ENCODE measurements at places on chromosomes 1 and 21. TPM values are rescaled to one million over a fixed set of nuclear protein-coding genes. Genes with fewer than 3 reads are reported as not detected.

DNA sequence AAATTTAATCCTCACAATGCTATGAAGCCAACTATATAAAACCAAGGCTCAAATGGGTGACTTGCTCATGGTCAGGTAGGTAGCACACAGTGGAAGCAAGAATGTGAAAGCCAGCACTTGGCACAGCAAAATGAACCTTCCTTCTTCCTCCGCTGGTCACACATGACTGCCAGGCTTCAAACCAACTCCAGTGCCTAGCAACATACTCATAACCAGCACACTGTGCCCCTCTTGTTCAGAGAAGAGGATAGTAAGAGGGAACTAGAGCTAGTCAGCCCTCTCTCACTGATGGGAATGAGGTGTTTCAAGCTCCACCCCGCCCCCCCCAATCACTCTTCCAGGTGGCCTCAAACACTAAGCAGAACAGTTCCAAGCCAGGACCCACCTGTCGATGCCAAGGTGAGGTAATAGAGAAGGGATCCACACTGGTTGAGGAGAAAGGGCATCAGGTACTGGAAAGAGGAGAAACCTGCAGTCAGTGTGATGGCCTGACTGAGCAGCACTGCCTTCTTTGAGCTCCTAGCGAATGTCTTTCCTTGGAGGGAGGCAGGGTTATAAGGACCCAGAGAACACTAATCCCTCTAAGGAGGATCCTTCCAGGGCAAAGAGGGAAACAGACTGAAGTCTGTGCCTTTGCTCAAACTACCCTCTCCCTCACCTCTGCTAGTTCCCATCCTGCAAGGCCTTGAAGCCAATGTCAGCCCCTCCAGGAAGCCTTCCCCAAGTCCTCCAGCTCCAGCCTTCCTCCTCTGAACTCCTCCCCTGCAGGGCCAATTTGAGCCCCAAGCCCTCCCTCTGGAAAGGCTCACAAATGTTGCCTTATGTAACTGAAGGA is 1.2 kb downstream of the TMEM234 start:
- H3K4me1 ChIP-seq, result peaks cover 24% of the 10 kb centered on the region
- peaks cover 13% of the 10 kb centered on the region for H3K36me3 ChIP-seq
- peak overlapping the region; percentile 97 for H3K27ac ChIP-seq
- no peak for DNase-seq

The CYP4X1 gene
- total RNA-seq, result 0.38 TPM

The CRTC2 gene
- total RNA-seq, result 41.9 TPM

- H3K4me1 ChIP-seq, result peaks cover 94% of the 10 kb centered on the region
- no peaks in the 10 kb centered on the region for H3K27me3 ChIP-seq
- no peak for DNase-seq
- H3K27ac ChIP-seq, result peak overlapping the region; percentile 97
Measured at GRCh38 chr1:150566589-150567340, 12.6 kb downstream of the MCL1 start.

GRCh38 chr1:156259805-156260204 is 11.9 kb upstream of the PAQR6 start:
- H3K36me3 ChIP-seq, result peaks cover 53% of the 10 kb centered on the region
- no peaks in the 10 kb centered on the region for H3K27me3 ChIP-seq
- no peak for DNase-seq
- H3K4me3 ChIP-seq, result no peak overlapping the region
- H3K27ac ChIP-seq, result no peak overlapping the region
- no peaks in the 10 kb centered on the region for H3K4me1 ChIP-seq

The PCAT6 gene
- total RNA-seq, result 3.8 TPM

DNA sequence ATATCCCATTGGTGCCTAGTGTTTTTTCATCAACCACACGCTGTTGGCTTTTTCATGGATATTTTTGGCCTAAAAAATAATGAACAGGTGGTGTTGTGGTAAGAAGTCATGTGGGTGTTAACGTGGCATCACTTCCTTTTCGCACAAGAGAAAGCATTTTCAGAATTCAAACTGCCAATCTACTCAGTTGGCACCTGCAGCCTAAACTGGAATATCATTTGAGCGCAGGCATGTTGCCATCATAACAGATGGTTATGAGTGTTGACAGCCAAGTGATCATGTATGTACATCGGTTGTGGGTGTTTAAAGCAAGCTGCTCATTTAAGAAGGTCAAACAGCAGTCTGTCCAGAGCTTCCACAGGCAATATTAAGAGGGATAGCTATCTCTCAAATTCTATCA is 1963.0 kb downstream of the NCAM2 start:
- no peaks in the 10 kb centered on the region for H3K36me3 ChIP-seq
- no peaks in the 10 kb centered on the region for H3K27me3 ChIP-seq
- no peak for DNase-seq
- no peak overlapping the region for H3K4me3 ChIP-seq
- peaks cover 15% of the 10 kb centered on the region for H3K4me1 ChIP-seq

GRCh38 chr1:107327446-107327845 is 186.6 kb downstream of the NTNG1 start:
- DNase-seq, result no peak
- H3K27me3 ChIP-seq, result no peaks in the 10 kb centered on the region
- H3K27ac ChIP-seq, result no peak overlapping the region

The KIF2C gene
- 7.7 TPM for total RNA-seq

GRCh38 chr1:109995536-109995935 is 11.0 kb downstream of the AHCYL1 start:
- no peak overlapping the region for H3K27ac ChIP-seq
- H3K4me3 ChIP-seq, result no peak overlapping the region
- H3K4me1 ChIP-seq, result peaks cover 19% of the 10 kb centered on the region
- no peaks in the 10 kb centered on the region for H3K27me3 ChIP-seq
- peaks cover 3% of the 10 kb centered on the region for H3K36me3 ChIP-seq

DNA sequence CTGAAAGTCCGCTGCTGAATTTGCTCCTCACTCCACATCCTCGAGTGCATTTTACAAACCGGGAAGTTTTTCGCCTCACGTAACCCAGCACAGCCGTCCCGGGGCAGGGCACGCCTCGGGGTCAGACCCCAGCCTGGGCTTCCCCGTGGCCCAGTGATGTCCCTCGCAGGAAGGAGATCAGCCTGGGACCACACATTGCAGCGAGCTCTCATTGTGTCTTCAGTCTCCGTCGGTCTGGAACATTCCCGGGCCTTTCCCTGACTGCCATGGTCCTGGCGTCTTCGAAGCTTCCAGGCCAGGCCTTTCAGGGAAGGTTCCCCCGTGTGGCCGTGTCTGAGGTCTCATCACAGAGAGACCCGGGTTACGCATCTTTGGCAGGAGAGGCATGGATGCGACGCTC is 43.5 kb downstream of the MORN1 start:
- H3K4me3 ChIP-seq, result no peak overlapping the region
- H3K4me1 ChIP-seq, result no peaks in the 10 kb centered on the region
- no peaks in the 10 kb centered on the region for H3K27me3 ChIP-seq
- no peak for DNase-seq
- no peaks in the 10 kb centered on the region for H3K36me3 ChIP-seq
- no peak overlapping the region for H3K27ac ChIP-seq

DNA sequence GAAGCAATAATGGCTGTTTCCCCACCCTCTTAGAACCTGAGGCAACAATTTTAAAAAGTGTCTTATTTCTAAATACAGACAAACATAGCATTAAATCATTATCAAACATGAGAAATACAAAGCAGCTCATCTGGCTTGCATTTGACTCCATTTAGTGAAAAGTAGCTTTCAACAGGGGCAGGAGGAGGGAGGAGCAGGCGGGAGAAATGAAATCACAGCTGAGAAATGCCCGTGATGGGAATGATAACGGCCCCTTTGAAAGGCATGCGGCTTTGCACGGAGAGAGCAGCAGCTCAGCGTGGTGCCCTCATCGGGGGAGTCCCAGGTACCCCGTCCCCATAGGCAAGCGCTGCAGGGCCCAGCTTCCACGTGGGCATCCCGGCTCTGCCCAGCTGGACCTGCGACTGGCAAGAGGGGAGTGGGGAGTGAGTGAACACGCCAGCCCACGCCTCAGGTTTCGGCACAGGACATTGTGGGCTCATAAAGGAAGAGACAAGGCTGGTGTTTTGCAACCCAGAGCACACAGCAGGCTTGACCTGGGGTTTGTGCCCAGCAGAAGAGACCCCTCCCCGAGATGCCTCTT is 134.6 kb downstream of the NPHP4 start:
- DNase-seq, result no peak
- H3K4me1 ChIP-seq, result no peaks in the 10 kb centered on the region
- no peak overlapping the region for H3K4me3 ChIP-seq
- H3K27ac ChIP-seq, result no peak overlapping the region

- H3K36me3 ChIP-seq, result peaks cover 6% of the 10 kb centered on the region
- no peak for DNase-seq
- no peaks in the 10 kb centered on the region for H3K27me3 ChIP-seq
- no peak overlapping the region for H3K4me3 ChIP-seq
- peaks cover 12% of the 10 kb centered on the region for H3K4me1 ChIP-seq
Measured at GRCh38 chr1:180168786-180169639, 14.3 kb downstream of the QSOX1 start.

GRCh38 chr1:202046748-202047708 is 36.6 kb downstream of the ELF3 start:
- no peak overlapping the region for H3K4me3 ChIP-seq
- no peaks in the 10 kb centered on the region for H3K27me3 ChIP-seq

The CD34 gene
- not detected for total RNA-seq

GRCh38 chr1:50426702-50427085 is 3.5 kb upstream of the DMRTA2 start:
- peaks cover 2% of the 10 kb centered on the region for H3K36me3 ChIP-seq
- DNase-seq, result no peak
- no peak overlapping the region for H3K27ac ChIP-seq
- H3K4me3 ChIP-seq, result no peak overlapping the region
- peaks cover 93% of the 10 kb centered on the region for H3K27me3 ChIP-seq
- H3K4me1 ChIP-seq, result peaks cover 55% of the 10 kb centered on the region

- no peak overlapping the region for H3K4me3 ChIP-seq
- peaks cover 6% of the 10 kb centered on the region for H3K4me1 ChIP-seq
- no peak for DNase-seq
- H3K36me3 ChIP-seq, result no peaks in the 10 kb centered on the region
- no peak overlapping the region for H3K27ac ChIP-seq
Measured at GRCh38 chr1:31214316-31215064, 25.2 kb downstream of the NKAIN1 start.

DNA sequence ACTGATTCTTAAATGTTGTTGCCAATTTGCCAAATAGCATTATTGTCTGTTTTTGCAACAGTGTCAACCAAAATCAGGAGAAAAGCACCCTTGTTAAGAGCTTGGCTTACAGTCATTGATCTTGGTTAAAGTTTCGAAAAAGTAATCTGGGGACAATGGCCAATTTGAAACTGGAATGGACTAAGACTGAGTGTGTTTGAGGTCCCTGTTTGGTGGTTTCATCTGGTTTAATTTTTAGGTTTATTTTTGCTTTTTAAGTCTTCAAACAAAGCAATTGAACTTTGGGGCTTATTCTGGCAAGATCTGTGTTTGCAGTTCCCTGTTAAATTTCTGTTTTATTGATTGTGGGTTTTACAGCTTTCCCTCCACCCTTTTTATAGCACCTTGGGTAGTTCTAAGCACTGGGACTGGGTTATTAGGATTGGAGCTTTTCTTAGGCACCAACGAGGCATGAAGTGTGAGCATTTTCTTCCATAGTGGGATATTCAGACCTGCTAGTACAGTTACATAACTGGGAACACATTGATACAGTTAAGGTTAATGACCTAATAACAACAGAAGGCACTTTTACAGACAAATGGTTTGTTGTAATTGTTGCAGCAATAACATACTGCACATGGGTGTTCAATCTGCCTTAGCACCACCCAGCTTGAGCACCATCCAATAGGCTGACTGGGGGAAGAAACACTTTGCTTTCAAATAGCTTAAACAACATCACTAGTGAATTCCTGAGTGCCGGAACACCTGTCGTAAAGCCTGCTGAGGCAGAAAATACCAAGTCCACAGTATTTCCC is 40.6 kb upstream of the MAP10 start:
- H3K27ac ChIP-seq, result no peak overlapping the region
- DNase-seq, result no peak
- H3K27me3 ChIP-seq, result peaks cover 7% of the 10 kb centered on the region
- H3K36me3 ChIP-seq, result no peaks in the 10 kb centered on the region
- H3K4me1 ChIP-seq, result peaks cover 19% of the 10 kb centered on the region

DNA sequence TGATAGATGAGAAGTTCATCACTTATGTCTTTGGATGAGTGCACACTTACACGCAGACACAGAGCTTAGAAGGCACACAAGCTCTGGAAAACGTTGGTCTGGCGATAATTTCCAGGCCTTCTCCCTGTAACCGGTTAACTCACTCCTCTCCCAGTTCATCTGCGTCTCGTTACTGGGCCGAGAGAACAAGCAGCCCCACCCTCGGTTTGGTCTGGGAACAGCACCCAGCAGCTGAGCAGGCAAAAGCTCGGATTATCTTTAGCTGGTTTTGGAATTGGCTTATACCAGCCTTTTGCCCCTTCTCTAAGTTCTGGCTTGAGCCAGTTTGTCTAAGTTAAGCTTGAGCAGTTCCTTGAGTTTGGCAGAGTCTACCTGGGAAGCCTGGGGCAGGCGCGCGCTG is 27.3 kb upstream of the COL6A1 start:
- no peaks in the 10 kb centered on the region for H3K36me3 ChIP-seq
- H3K4me1 ChIP-seq, result peaks cover 63% of the 10 kb centered on the region
- H3K27me3 ChIP-seq, result no peaks in the 10 kb centered on the region

DNA sequence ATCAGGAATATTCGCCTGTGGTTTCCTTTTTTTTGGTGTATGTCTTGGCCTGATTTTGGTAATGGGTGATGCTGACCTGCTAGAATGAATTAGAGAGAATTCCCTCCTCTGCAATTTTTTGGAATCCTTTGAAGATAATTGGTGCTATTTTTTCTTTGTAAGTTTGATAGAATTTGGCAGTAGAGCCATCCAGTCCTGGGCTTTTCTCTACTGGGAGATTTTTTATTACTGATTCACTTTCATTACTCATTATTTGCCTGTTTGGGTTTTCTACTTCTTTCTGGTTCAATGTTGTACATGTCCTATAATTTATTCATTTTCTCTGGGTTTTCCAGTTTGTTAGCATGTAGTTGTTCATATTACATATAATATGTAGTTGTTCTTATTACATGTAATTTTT is 48.7 kb downstream of the NTMT2 start:
- peaks cover 2% of the 10 kb centered on the region for H3K27me3 ChIP-seq
- peaks cover 2% of the 10 kb centered on the region for H3K36me3 ChIP-seq
- no peaks in the 10 kb centered on the region for H3K4me1 ChIP-seq
- DNase-seq, result no peak
- H3K27ac ChIP-seq, result no peak overlapping the region
